ENCODE measurements at places on chromosomes 5 and 9. TPM values are rescaled to one million over a fixed set of nuclear protein-coding genes. Genes with fewer than 3 reads are reported as not detected.

Gene TICAM2
- total RNA-seq: 11.9 TPM

Gene TMOD1
- total RNA-seq: 9.3 TPM

Gene SLC1A3
- 18.1 TPM for total RNA-seq

- DNase-seq: no peak
These were observed 143.9 kb downstream of the SLIT3 start for GRCh38 chr5:169157064-169157463.

DNA sequence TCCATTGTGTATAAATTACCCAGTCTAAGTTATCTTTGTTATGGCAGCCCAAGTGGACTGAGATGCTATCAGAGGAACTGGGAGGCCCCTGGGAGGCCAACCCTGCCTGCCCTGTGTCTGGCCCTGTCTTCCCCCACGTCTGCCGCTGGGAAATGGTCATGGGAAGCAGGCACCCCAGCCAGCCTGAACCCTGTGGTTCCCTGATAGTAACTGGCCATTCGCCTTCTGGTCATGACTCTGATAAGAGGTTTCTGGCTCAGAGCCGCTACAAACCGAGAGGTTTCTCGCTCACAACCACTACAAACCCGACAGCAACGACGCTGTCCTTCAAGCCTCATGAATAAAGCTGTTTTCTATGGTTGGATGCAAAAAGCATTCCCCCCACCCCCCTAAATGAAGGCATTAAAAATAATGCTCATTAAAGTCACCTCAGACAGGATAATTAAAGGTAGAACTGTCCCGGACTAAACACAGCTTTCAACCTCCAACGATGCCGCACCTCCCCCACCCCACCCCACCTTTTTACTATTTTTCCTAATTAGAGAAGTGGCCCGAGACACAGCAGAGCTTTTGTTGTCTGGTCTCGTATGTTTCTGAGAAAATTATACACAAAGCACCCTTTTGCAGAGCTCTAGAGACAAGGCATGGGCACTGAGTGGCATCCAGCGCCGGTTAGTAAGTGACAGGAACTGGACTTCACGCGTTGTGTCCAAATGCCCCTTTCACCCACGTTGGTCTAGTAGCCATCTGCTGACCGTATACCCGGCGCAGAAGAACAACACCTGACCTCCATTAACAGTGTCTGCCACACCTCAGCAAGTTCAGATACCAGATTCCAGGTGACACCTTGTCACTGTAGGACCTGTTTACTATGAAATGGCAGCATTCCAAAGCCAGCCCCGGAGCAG is 140.8 kb downstream of the COL23A1 start:
- no peak for DNase-seq

DNA sequence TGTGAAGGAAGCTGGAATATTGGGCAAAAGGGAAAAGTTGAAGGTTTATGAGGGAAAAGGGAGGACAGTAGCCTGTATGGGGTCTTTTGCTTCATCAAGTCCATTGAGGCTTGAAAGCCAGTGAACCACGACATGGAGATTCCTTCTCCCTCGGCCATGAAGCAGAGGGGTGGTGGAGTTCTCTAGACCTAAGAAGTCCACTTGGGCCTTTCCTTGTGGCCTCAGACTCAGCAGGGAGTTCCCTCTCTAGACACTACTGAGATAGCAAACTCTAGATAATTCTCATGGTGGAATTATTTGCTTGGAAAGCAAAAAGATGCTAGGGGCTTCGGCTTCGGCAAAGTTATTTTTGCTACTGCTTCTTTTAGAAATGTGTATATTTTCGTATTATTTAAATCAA is 78.5 kb downstream of the FOXD1 start:
- DNase-seq: no peak

All from urinary bladder (tissue), 4 donors.